ENCODE measurements at places on chromosomes 3 and 15.
A peak's percentile ranks its signal among the peaks of the same experiment; 100 is the strongest.

- DNase-seq = no peak
These were observed 54.8 kb downstream of the MSL2 start for GRCh38 chr3:136141291-136141785.

GRCh38 chr15:70492240-70493177 is 270.8 kb downstream of the UACA start:
- peak; percentile 51 for DNase-seq

- no peak for DNase-seq
These were observed 102.9 kb downstream of the ARNT2 start for GRCh38 chr15:80507131-80507530.

DNA sequence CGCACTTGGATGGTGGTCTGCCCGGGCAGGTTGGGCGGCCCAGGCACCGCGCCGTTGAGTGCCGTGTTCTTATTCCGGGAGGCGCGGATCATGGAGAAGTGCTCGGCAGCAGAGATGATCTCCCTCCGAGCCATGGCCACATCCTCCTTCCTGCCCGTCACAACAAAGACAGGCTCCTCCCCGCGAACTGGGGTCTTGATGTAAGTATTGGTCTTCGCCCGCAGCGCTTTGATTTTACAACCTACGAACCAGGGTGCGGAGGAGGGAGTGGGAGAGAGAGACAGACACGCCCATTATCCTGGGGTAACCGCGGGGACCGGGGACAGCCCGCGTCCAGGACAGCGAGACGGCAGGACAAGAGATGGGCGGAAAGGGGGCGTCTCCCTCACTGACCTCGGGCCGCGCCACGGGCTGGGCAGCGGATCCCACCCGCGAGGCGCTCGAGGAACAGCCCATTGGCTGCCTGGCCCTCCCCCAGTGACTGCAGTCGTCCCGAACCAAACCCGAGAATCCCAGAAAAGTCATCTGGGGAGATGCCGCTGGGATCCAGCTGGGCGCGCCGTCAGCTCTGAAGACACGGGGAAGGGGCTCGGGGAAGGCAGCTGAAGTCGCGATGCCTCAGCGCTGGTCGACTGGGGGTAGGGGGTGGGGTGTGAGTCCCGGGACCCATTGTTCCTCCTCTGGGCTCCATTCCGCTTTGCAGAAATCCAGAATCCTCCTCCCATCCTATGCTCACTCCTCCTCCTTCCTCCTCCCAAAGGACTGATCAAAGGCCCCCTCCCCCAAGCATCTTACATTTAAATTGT is 1.2 kb downstream of the MEX3B start:
- DNase-seq = peak; percentile 26

DNA sequence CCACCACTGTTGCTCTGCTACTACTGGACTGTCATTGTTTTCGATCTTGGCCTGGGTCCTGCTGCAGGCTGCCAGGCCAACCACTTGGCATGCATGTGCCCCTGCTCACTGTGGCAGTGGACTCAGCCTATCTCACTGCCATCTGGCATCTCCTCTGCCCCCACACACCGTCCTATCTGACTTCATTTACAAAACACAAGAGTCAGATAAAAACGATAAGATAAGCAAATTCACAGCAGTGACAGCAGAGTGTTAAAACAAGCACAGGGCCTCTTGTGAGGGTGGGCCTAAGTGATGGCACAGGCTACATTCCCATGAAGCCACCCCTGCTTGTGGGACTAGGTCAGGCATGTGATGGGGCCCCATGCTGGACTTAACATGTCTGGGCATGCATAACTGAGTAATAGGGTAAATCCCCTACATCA is 68.1 kb downstream of the CRYGS start:
- no peak for DNase-seq

GRCh38 chr3:111904376-111905241 is 45.5 kb downstream of the PHLDB2 start:
- no peak for DNase-seq

GRCh38 chr3:184337981-184338380 is 581 bp downstream of the FAM131A start:
- no peak for DNase-seq

GRCh38 chr3:31226346-31226745 is 306.4 kb upstream of the STT3B start:
- no peak for DNase-seq

DNA sequence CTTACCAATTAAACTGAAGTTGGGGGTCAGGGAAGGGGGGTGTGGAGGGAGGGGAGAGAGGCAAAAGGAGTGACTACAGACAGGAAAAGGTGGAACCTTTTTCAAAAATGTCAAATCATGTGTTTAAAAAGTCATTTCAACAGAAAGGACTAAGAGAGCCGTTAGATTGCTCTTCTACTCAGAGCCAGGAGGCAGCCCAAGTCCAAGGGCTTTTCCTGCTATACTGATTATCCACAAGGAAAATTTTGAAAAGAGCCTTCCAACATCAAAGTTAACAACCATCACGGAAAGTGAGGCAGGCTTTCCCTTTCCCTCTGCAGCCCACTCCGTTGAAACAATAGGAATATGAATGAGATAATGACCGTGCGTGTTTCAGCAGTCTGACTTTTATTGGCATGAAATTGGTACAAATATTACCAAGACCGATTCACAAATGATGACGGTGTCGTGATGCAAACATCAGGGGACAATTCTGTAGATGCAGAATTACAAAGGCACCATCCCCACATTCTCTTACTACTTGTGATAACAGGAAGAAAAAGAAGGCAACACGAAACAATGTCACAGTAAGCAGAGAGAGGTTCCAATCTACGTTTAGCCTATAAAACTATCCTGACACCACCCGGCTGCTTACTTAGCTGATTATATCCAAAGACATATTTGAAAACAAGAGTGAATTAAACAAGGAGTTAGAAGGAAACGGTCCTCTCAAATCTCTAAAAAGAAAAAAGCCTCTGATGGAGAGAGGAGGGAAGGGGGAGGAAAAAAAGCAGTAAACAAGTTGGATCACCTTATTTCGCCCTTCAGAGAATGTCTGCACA is 453.7 kb downstream of the FOXP1 start:
- DNase-seq = no peak

GRCh38 chr3:16365491-16366128 is 100.6 kb downstream of the OXNAD1 start:
- no peak for DNase-seq

Measured in stimulated activated CD4-positive, alpha-beta T cell treated with anti-CD3 and anti-CD28 coated beads, Interleukin-12 subunit alpha, Interleukin-12 subunit beta, amount 100 ng/mL, for 24 hours (primary cell).